ENCODE measurements at places on chromosomes 12 and 14.

DNA sequence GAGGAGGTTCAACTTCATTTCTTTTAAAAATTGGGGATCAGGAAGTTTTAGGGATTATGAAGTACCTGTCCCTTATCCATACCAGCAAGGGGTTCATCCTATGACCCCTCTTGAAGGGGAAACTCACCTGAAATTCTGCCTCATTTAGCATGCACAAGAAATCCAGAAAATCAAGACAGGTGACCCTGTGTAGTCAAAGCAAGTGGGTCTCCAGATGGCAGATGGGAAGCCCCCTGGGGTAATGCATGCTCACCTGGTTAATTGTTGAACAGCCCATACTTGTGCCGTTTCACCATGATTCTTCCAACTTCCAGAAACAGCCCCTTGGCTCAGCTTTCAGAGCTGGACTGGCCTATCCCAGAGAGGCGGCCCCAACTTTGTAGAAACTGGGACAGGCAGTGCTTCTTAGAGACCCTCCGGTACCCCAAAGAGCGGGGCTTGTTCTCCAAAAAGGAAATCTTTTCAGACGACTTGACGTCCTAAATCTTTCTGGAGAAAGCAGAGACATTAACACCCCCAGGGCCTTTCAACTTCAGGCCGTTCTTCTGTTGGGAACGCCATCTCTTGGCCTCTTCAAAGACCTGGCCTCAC lies 66.3 kb upstream of the ESRRB start:
- no peak for DNase-seq

- DNase-seq: peak; percentile 90
Measured at GRCh38 chr14:33848706-33849454, 102.0 kb downstream of the EGLN3 start.

- no peak for DNase-seq
Measured at GRCh38 chr14:20428010-20428365, 8.0 kb downstream of the KLHL33 start.

GRCh38 chr14:103418481-103418818 lies 33.2 kb downstream of the MARK3 start:
- DNase-seq: no peak

DNA sequence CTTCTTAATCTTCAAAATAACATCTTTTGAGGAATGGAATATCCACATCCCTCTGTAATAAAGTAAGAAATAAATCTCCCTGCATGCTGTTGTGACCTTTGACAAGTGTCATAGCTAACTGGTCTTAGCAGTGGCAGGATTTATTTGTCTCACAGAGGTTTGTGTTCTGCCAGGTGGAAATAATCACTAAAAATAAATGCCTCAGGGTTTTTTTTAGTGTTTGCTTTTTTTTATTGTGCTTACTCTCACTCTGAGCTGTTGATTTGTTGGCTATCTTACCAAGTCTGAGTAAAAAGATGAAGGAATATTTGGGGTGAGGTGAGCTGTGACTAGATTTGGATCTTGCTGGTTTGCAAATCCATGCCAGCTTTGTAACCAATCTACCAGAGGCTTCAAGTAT lies 285.4 kb downstream of the ALG10B start:
- no peak for DNase-seq

DNA sequence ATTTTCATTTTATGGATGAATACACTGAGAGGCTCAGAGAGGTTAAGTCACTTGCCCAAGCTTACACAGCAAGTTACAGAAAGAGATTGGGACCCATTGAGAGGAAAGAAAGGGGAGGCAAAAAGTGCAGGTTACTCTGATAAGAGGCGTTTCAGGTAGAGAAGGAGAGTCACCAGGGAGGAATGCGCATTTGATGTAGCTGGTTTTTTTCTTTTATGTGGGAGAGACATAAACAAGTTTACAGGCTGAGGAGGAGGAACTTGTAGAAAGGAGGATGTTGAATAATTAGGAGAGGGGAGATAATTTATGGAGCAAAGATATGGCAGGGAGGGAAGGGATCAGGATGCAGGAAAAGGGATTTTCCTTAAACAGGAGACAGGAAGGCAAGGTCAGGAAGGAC lies 297.0 kb downstream of the PCNX1 start:
- DNase-seq: no peak

- no peak for DNase-seq
Measured at GRCh38 chr12:49979791-49980190, 7.0 kb downstream of the AQP6 start.

DNA sequence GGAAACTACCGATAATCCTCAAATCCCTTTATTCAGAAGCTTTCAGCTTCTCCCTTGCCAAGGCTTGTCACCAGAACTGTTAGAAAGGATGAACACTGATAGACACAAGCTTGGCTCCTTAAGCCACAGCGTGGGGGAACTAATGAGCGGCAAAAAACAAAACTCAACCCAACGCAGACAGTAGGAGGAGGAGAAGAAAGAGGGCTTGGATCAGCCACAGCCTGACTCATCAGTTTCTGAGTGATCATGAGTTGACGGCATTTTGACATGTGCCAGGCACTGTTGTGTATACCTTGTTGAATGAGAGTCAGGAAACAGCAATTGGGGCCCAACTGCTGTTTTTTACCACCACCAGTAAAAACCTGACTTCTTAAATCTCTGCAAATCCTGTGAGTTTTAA lies 23.7 kb downstream of the PLXNC1 start:
- no peak for DNase-seq

- DNase-seq: no peak
Measured at GRCh38 chr12:116619246-116619645, 60.1 kb downstream of the MAP1LC3B2 start.

- DNase-seq: no peak
Measured at GRCh38 chr12:108634341-108634751, 652 bp upstream of the SELPLG start.

DNA sequence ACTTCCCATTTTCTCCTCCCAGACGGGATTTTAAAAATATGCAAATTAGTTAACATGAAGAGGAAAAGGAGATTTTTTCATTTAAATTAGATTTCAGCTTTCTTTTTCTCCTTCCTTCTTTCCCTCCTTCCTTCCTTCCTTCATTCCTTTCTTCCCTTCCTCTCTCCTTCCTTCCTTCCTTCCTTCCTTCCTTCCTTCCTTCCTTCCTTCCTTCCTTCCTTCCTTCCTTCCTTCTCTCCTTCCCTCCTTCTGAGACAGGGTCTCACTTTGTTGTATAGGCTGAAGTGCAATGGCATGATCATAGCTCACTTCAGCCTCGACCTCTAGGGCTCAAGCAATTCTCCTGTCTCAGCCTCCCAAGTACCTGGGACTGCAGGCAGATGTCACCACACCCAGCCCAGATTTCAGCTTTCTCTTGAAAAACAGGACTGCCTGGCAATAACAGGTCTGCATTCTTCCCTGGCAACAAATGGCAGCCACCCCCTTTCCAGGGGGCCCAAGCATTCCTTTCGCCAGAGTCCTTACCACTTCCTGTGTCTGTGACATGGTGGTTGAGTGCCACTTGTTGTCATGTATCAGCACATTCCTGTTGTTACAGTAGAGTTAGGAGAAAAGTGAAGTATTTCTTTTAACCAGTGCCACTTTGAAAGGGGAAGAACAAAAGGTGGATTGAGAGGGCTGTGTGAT lies 119.1 kb downstream of the PTPN11 start:
- DNase-seq: no peak

GRCh38 chr12:98295681-98296080 lies 219.7 kb upstream of the TMPO start:
- DNase-seq: no peak

GRCh38 chr12:69988481-69989321 lies 163.7 kb downstream of the MYRFL start:
- no peak for DNase-seq

GRCh38 chr14:89957791-89958190 lies 2.1 kb downstream of the TDP1 start:
- no peak for DNase-seq

GRCh38 chr14:69542311-69542710 lies 32.4 kb downstream of the CCDC177 start:
- no peak for DNase-seq

DNA sequence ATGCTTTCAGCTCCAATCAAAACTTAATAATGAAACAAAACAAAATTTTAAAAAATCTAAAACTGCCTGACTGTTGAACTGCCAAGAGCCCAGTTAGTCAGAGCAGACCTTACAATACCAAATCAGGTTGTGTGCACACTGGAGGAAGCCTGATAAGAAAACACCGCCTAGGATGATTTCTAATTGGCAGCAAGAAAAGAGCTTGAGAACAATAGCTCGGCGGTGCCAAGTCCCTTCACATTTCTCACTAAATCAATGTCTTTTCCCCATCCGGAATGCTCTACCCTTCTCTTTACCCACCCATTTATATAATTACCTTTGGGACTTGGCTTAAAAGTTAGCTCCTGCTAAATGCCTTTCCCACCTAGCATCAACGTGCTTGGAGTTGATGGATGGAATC lies 256.7 kb downstream of the C12orf75 start:
- no peak for DNase-seq

DNA sequence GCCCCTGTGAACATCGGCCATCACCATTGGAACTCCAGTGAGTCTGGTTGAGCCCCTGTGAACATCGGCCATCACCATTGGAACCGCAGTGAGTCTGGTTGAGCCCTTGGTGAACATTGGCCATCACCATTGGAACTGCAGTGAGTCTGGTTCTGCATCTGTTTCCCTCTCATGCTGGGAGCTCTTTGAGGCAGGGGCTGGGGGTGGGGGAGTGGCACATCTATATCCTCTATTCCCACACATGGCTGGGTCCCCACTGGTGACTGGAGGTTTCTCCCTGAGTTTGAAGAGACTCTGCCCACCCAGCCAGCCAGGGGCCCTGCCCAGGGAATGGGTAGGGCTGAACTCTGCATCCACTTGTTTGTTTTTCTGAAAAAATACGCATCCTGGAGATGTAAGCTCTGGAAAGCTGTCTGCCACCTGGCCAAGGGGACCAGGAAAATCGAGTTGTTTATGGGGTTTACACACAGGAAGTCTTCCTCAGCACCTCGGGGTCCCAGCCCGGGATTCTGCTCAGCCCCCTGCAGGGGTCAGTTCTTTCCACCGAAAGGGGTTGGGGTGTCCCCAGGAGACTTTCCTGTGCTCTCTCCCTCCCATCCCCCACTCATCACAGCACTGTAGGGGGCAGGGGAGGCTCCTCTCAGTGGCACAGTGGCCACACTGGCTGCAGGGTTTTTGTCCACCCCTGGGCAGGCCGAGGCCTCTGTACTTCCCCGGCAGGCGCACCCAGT lies 170.5 kb upstream of the GSC start:
- DNase-seq: no peak

DNA sequence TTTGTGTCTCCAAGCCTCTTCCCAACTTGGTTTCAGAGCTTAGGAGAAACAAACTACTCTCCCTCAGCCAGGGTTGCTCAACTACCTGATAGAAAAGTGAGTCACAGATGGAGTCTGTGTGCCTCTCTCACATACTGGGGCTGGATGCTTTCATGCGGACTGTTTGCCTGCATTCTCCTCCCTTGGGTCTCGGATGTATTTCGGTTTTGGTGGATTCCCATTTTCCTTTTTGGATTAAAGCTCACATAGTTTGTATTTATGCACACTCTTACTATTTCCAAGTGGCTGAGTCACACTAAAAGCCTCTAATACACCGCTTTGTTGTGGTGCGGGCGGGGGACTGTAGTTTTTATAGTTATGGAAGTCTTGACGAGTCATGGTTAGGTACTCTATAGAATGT lies 505.4 kb downstream of the LRFN5 start:
- no peak for DNase-seq

- DNase-seq: no peak
Measured at GRCh38 chr14:72999316-72999715, 27.6 kb downstream of the ZFYVE1 start.

DNA sequence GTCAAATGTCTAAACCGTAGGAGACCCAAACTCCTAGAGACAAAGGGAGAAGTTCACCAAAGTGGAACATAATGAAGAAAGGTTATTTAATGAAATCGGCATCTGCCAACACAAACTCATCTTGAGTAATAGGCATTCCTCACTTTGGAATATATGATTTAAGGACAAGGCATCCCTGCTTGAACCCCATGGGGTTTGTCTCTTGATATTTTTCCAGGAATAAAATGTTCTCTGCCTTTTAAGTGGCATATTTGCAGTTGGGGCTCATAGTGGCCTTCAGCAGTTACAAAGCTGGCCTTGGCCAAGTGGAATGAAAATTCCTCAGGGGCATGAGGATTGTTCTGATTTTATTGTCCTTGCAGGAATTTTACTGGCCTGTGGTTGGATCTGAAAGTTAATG lies 7.1 kb downstream of the POP5 start:
- DNase-seq: no peak

GRCh38 chr14:32087173-32087861 lies 10.2 kb downstream of the ARHGAP5 start:
- no peak for DNase-seq

- no peak for DNase-seq
Measured at GRCh38 chr14:49050822-49051221, 535.4 kb downstream of the RPS29 start.

GRCh38 chr12:21983095-21983494 lies 41.9 kb upstream of the ABCC9 start:
- no peak for DNase-seq

DNA sequence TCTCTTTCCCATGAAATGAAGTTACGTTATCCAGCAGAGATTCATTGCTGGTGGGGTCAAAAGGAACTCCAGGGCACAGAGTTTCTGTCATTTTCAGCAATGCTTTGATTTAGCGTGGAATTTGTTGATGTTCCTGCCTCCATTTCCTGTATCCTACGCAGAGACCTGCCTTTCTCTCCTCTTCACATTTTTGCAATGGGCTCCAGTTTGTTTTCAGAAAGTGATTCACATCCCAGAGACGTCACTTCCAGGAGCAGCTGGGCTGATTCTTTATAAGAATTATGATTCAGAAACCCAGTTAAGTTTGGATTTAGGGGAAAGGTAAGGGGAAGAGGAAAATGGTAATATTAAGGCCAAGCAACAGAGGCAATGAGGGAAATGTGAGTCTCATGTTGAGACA lies 11.6 kb downstream of the RNASE10 start:
- DNase-seq: no peak

- DNase-seq: peak; percentile 61
Measured at GRCh38 chr12:120628919-120629318, 11.5 kb upstream of the CABP1 start.

DNA sequence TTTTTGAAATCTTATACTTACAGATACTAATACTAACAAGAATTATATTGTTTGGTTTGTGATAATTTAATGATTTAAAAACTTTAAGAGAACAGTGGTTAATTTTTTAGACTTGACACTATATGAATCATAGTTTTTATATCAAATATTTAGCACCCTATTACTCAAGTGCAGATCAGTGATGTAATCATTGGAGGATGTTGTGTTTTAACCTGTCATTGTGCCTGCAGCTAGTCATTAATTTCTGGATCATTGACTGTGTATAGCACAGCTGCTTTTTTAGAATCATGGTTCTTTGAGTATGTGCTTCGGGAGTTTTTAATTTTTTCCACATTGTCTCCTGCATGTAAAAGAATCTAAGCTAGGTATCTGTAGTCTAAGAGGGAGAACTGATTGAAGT lies 17.3 kb downstream of the ARID4A start:
- DNase-seq: no peak

GRCh38 chr14:75514673-75515628 lies 7.3 kb upstream of the BATF start:
- no peak for DNase-seq

- DNase-seq: no peak
Measured at GRCh38 chr14:71410578-71411284, 503.5 kb downstream of the PCNX1 start.
